ENCODE measurements at places on chromosomes 3 and 15.
A peak's percentile ranks its signal among the peaks of the same experiment; 100 is the strongest.

- DNase-seq = peak; percentile 48
Observed at GRCh38 chr3:194577986-194578905, 55.0 kb downstream of the TMEM44 start.

DNA sequence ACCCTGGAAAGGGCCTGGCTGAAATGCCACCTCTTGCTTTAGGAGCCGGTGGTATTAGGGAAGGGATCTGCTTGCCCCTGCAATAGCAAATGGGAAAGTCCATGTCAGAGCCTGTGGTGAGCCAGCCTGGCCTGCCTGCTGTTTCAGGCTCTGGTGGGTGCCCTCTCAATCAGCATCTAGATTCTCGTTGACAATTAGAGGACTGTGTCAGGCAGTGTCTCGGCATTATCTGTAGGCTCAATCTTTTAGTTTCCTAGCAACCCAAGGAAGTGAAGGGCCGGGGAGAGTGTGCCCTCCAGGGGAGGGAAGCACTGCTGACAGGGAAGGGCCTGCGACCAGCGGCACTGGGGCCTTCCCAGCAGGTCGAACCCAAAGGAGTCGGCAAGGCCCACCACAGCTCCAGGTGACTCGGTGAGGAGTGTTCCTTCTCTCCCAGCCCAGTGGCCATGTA, 42.1 kb downstream of the TLE3 start:
- DNase-seq = no peak

GRCh38 chr15:48017747-48018146, 103.0 kb upstream of the SLC24A5 start:
- no peak for DNase-seq

DNA sequence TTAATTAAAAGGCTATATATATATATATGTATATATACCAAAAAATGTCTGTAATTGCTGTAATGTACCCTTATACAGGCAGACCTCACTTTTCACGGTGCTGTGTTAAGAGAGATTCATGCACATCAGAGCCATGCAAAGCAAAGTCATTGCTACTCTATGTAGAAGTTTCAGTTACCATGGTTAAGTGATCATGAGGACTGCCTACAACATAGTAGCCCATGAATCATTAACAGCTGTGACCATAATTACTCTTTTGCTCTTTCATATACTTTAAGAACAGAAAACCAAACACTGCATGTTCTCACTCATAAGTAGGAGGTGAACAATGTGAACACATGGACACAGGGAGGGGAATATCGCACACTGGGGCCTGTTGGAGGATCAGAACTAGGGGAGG, 225.3 kb upstream of the EPHA3 start:
- no peak for DNase-seq

- DNase-seq = no peak
Observed at GRCh38 chr15:35753486-35753885, 207.5 kb upstream of the DPH6 start.

- no peak for DNase-seq
Observed at GRCh38 chr3:63673111-63673510, 20.6 kb downstream of the SNTN start.

DNA sequence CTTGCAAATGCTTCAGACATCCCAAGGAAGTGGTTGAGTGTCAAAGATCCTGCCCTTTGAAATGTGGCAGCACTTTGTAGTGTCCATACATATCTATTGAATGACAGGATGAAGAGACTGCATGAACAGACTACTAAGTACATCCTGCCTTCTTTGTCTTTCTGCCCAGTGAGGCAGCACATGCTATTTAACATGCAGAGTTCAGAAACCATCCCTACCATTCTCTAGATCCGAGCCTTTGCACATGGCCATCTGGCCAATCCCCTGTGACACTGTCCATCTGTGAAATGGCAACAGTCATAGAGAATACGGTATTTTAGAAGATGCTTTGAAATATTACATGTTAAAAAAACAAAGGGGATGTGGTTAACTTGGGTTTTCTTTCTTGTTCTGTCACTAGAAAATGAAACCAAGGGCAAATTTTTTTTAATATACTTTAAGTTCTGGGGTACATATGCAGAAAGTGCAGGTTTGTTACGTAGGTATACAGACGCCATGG, 519.6 kb downstream of the NTRK3 start:
- no peak for DNase-seq
